ENCODE measurements at places on chromosomes 12 and 14.

DNA sequence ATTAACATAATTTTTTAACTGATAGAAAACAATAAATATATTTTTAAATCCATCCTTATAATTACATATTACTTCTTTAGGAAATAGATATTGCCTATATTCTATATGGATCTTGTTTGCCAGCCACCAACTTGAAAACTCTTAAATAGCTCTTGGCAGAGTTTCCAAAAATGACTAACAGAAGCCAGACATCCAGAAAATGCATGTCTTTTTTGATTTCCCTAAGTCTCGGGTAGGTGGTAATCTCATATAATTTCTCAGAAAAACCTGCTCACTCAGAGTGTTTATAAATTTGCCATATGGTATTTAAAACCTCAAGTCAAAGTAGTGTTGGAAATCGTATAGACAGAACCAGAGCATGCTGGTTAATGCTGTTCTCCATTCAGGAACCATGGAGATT, 360.4 kb upstream of the FOXG1 start:
- DNase-seq = no peak

DNA sequence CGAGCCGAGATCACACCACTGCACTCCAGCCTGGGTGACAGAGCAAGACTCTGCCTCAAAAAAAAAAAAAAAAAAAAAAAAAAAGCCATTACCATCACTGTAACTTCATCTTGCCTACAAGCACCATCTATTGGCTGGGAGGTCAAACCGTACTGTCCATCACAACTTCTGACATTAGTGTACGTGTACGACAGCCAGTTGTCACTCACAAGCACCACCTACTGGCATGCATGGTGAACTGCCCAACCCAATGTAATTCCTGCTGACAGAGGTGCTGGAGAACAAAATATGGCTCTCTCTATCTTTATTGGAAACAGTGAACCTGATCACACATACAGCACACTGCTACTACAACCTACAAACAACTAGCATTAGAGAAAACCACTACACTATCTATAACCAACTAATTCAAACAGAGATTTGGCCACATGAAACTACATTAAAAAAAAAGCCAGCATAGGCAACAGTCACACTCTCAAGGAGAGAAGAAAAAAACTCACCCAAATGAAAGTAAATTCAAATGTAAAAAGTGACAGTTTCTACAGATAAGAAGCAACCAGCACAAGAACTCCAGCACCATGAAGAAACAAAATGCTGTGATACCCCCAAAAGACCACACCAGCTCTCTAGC, 82.3 kb downstream of the PUS7L start:
- peak; percentile 12 for DNase-seq

- DNase-seq = no peak
Measured at GRCh38 chr12:24084800-24085199, 135.3 kb upstream of the SOX5 start.

DNA sequence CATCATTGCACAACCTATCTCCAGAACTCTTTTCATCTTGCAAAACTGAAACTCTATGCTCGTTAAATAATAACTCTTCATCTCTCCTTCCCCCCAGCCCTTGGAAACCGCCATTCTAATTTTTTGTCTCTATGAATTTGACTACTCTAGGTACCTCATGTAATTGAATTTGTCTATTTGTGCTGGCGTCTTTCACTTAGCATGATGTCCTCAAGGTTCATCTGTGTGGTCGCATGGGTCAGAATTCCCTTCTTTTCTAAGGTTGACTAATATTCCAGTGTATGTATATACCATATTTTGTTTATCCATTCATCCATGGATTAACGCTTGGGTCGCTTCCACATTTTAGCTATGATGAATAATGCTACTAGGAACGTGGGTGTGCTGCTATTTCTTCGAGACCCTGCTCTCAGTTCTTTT, 80.1 kb downstream of the PLXNC1 start:
- DNase-seq = no peak

GRCh38 chr12:56903374-56903773, 30.8 kb downstream of the SDR9C7 start:
- DNase-seq = no peak

DNA sequence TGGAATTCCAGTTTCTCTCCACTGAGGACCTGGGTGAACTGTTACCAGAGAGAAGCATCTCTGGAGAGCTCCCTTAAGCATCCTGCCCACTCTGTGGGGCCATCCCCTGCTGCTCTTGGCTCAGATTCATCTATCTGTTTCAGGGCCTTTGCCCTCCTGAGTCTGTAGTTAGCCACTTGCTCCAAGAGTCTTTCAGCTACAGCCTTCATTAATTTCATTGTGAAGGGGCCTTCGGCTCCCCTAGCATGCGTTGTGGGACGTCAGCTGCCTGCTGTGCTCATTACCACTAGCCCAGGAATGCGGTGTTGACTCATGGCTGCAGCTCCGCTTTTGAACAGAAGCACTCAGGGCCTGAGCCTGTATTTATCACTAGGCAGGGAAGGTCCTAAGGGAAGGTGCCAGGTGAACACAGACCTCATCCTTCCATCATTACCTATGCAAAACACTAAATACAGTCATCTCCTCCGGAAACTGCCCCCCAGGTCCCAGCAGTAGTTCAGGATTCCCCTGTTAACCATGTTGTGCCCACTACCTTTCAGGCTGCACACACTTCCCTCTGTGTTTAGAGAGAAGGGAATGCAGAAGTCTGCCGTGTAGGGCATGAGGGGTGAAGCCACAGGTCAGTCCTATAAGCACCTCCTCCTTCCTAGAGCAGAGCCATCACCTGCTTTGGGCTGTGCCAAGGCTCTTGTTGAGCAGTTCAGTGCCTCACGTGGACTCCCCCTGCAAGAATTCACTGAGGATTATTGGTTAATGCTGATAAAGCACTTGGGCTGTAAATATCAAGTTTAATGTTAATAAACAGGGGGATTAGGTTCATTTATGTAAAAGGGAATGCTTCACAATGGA, 191.4 kb downstream of the CACNA1C start:
- DNase-seq = peak; percentile 26

- DNase-seq = no peak
Measured at GRCh38 chr14:49868720-49869114, 16.1 kb upstream of the NEMF start.

DNA sequence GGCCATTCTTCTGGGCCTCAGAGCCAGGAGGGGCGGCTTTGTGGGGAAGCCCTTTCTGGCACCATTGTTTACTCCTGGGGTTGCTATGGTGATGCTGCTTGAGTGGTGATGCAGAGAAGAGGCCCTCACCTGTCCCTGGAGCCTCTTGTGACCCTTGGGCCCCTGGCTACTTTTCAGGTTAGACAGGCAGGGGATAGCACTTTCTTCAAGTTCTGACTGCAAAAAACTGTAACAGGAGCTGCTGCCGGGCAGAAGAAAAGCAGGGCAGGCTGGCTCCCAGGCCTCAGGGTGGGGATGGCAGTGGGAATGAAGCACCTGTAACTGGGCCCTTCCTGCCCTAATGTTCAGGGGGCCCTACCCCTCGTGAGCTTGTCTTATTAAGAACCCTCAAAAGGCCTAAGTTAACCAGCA, at the start of gene TEX52:
Gene TEX52 (minus strand): TSS at position 19 of the 411 bp plus-strand sequence. CDS start 13 bp downstream, at position 6.
- no peak for DNase-seq

- no peak for DNase-seq
Measured at GRCh38 chr14:77708749-77709148, 846 bp downstream of the SLIRP start.

DNA sequence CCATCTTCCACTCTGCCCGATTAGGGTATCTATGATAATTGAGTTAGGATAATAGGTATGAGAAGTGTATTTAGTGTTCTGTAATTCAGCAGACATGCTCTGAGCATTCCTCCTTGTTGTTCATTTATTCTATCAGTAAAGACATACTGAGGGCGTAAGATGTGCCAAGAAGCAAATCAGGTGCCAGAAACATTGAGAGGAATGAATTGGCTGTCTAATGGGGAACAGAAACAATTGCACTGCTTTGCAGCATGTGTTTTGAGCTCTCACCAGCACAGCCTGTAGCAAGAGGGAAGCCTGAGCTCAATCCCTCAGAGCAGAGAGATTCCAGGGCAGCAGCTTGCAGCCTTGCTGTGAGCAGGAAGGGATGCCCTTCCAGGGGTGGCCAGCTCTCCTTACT, 589.3 kb downstream of the BCL11B start:
- DNase-seq = no peak

GRCh38 chr14:72513965-72514659, 379.8 kb downstream of the DPF3 start:
- DNase-seq = peak; percentile 29

DNA sequence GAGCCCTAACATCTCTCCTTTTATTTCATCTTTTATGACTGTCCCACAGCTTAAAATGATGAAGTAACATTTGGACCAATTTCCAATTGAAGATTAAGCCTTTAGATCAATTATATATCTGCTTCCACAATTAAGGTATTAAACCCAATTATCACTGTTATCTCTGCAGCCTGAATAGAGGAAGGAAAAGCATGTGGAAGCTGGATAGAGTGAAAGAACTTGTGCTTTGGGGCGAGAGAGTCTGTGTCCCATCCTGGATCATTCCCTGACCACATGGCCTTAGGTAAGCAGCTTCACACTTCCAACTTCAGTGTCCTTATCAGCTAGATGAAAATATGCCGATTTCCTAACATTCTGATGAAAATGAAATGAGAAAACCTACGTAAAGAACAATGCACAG, 61.4 kb upstream of the TSPAN8 start:
- no peak for DNase-seq

GRCh38 chr14:33631021-33631420, 319.9 kb downstream of the EGLN3 start:
- DNase-seq = no peak

DNA sequence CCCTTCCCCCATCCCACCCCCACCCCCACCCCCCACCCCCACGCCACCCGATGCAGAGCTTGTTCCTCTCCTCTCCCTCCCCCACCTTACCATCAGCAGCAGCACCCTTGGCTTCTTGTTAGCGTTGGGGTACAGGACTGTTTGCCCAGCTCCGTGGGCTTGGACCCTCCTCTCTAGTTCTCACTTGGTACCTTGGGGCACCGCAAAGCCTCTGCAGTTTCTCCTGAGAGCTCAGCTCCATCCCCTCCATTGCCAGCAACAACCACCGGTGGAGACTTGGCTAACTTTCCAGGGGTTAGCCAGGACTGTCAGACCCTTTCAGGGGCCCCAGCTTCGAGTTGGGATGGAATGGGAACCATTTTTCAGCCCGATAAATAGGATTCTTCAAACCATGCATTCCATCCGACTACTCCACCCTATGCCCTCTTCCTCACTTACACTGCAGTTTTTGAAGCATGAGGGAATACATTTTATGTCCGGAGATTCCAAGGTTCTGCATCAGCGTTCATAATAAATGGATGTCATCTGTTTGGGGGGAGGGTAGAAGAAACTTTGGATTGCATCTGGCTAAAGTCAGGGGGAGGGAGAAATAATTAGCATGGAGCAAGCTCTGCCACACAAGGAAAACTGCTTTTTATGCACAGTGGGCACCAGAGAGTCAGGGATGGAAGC, 1.1 kb downstream of the SCN8A start:
- no peak for DNase-seq

GRCh38 chr12:112305951-112306350, 76.3 kb downstream of the HECTD4 start:
- DNase-seq = no peak

DNA sequence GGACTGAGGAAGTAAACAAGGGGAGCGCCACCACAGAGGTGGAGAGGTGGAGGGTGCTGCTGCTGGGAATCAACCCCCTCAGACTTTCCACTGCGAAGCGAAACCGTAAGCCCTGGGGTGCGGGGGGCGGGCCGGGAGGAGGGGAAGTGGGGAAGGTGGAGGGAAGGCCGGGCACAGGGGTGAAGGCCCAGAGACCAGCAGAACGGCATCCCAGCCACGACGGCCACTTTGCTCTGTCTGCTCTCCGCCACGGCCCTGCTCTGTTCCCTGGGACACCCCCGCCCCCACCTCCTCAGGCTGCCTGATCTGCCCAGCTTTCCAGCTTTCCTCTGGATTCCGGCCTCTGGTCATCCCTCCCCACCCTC, at the start of gene LAG3:
Gene LAG3 (plus strand): TSS at position 190 of the 365 bp plus-strand sequence. CDS start 333 bp downstream, outside the sequence.
- no peak for DNase-seq

DNA sequence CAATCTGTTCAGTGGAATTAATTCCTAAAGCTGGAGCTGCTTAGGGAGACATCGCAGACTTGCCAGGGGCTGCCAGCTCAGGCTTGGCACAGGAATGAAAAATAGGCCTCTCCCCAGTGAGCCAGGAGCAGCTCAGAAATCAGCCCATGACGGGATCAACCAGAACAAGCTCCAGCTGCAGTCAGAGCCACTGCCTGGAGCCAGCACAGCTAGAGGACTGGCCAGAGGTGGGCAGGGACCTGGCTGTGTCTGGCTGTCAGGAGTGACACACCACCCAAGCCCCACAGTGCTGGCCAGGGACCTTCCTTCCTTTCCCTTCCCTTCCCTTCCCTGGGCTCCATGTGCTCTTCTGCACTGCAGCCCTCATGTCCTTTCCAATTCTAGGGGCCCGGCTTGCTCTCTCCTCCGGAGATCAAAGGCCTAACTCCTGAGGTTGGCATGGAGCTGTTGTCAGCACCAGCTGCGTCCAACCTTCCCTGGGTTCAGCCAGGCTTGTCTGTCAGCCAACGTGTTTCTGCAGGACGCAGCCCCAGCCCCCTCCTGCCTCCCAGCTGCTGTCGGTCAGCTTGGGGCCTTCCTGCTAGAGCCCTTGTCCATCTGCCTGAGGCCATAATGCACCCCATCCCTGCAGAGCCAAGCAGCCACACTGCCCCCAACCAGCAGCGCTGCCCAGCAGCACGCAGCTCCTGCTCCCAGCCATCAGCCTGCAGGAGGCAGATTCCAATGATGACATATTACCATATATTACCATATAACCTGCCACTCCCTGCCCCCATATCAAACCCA, 149.3 kb downstream of the CALM1 start:
- no peak for DNase-seq

- DNase-seq = no peak
Measured at GRCh38 chr12:117202556-117202955, 12.3 kb upstream of the FBXO21 start.

DNA sequence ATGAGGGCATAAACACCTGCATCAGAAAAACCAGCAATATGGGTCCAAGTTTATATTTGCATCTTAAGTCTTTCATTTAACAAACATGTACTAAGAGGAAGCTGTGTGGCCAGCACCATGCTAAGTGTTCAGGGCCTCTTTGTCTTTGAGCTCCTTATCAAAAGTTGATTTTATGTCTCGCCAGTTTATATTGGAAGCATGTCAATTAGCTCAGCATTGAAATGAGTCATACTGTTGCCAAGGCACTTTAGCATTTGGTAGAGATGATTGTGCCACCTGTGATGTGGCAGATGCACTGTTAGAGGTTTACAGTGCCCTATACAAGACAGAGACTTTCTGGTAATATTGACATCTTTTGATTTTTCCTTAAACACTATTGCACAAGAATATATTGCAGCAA, 68.5 kb downstream of the BHLHE41 start:
- peak; percentile 78 for DNase-seq

- no peak for DNase-seq
Measured at GRCh38 chr12:26378711-26379110, 183.3 kb downstream of the SSPN start.

- DNase-seq = no peak
Measured at GRCh38 chr14:105146181-105146975, 22.2 kb downstream of the JAG2 start.

- peak; percentile 12 for DNase-seq
Measured at GRCh38 chr12:4648104-4648500, 749 bp downstream of the AKAP3 start.

- no peak for DNase-seq
Measured at GRCh38 chr12:128662101-128662500, 161.7 kb downstream of the SLC15A4 start.

Measured in mammary epithelial cell (primary cell).